ENCODE measurements at places on chromosomes 2 and 18. TPM values are rescaled to one million over a fixed set of nuclear protein-coding genes. Genes with fewer than 3 reads are reported as not detected.

- DNase-seq: no peak
Observed at GRCh38 chr2:27754831-27755230, 16.7 kb upstream of the MRPL33 start.

- DNase-seq: no peak
Observed at GRCh38 chr18:37305066-37305465, 260.5 kb downstream of the CELF4 start.

SRBD1 gene
- 6.3 TPM for total RNA-seq

SERPINB11 gene
- total RNA-seq: not detected

TDRD15 gene
- total RNA-seq: not detected

DNA sequence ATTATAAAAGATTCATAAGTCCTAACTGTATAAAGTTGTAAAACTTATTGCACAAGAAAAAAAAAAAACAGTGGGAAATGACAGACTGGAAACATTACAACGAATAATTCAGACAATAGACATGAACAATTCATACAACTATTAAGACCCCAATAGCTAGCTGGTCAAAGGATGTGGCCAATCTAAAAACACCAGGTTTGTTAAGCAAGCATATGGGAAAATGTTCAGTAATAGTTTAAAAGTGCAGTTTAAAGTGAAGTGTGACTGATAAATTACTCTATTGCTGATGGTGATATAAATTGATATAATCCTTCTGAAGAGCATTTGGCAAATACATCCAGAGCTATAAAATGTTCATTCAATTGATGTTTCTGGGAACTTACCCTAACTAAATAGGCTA lies 289.0 kb downstream of the CAMKMT start:
- no peak for DNase-seq

- no peak for DNase-seq
Observed at GRCh38 chr18:40348196-40348595, 1606.8 kb upstream of the PIK3C3 start.

- peak; percentile 87 for DNase-seq
Observed at GRCh38 chr2:9739531-9739964, 103.7 kb upstream of the TAF1B start.

DNA sequence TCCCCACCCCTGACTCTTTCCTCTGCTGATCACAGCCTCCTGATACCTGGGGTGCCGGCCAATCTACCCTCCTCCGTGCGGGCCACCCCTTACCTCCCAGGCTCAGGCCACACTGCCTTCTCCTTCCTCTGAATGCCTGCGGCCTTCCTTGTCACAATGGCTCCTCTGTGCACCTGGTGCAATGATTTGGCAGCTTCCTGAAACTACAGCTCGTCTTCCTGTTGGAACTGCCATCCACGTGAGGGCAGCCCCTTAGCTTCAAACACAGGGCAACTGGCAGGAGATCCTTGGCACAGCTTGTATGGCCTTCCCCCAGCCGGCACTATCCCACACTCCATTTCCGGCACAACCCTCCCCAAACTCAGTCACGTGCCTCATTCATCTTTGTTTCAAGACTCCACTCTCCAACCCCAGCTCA lies 69.0 kb downstream of the STPG4 start:
- no peak for DNase-seq
